NCI-H1930 (cell line): ENCODE measurements at places on chromosomes 1 and 21.

DNA sequence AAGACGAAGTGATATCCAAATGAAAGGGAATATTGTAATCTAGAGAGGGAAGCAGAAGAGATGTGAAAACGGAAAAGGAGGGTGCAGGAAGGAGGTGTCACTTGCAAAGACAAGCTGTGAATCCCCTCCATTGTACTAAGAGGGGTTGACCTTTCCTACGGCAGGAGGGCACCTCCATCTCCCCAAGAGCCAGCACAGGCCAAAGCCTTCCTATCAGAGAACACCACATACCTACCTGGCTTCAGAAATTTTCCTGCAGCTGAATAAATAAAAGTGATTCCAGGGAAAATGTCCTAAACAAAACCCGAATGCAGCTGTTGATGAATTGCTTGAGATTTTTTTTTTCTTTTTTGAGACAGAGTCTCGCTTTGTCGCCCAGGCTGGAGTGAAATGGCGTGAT is 14.3 kb downstream of the KANK4 start:
- DNase-seq = no peak

DNA sequence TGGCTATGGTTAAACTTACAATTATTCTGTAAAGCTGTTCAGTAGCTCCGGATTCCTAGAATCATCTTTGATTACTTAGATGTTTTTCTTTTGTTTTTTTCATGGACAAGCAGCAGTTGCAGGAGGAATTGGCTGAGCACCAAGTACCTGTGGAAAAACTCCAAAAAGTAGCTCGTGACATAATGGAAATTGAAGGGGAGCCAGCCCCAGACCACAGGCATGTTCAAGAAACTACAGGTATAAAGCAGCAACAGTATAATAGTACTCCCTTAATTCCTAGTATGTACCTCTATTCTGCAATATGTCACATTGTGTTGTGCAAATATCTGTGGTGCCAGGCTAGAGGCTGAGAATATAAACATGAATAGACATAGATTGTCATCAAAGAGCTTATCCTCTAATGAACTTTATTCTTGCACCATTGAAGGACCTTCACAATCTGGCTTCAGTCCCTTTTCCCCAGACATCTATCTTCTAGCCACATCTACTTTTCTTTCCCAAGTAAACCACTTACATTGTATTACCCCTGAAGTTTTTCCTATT is 132.3 kb upstream of the BMP8A start:
- no peak for DNase-seq

DNA sequence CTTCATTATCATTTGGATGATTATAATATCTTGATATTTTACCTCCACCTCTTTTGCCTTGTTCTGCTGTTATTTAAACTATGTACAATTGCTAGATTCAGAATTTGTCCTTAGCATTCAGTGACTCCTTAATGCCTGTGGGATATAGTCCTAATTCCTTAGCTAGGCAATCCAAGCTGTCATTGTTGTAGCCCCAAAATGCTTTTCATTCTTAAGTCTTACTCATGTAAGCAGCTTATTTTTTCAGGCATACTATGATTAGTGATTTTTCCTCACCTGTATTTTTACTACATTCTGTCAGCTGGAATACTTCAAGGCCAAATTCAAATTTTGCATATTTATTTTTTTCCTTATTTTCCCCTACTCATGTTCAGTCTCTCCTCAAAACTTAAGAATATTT is 13.4 kb downstream of the PKN2 start:
- no peak for DNase-seq

- no peak for DNase-seq
These were observed 15.5 kb downstream of the DIPK1A start for GRCh38 chr1:92945748-92946270.

- DNase-seq = no peak
These were observed 33.5 kb downstream of the XCL1 start for GRCh38 chr1:168609741-168610510.

DNA sequence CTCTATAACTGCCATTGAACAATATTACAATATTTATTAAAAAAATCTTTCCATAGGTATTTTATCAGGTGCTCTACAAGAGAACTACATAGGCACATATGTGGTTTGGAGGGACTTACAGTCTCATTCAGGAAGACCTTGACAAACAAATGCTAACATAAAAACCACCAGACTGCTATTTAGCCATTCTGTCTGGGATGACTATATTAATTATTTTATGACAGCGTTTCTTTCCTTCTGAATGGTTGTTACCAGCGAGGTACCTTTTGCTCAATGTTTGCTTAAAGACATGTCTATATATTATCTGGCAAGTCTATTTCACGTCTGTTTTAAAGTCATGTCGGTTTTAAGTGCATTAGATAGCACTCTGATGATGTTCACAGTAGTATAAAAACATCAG is 69.7 kb downstream of the RUNX1 start:
- DNase-seq = no peak

DNA sequence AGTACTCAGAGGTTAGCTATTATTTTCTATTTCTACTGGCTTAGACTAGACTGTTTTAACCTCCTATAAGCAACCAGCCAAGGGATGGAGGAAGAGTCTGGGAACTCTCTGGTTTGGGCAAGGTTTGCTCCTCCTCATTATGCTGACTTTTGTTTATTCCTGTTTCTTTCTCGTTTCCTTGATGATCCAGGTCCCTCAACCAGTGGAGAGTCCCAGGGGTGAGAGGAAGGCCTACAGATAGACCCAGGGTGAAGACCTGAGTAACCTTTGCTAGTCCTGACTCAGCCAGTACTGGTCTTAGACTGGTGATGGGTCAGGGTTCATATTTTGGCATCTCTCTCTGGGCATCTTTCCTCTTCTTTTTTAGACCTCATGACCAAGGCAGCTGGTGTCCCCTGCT is 5.4 kb downstream of the TUFT1 start:
- DNase-seq = no peak

DNA sequence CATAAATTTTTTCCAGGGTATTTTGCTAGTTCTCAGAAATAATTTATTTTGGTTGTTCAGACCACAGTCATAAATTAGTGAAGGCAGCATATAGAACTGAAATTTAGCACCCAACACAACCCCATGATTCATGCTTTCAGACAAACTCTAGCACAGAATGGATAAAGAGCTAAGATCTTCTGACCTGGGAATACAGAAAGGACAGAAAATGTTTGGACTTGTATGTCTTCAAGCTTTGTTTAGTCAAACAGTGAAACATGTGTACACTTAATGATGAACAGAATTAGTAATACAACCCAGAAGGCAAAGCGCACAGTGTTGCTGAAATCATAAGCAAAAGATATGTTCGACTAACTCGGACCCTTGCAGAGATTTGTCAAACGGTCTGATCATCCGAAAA is 205.6 kb downstream of the APP start:
- DNase-seq = no peak

DNA sequence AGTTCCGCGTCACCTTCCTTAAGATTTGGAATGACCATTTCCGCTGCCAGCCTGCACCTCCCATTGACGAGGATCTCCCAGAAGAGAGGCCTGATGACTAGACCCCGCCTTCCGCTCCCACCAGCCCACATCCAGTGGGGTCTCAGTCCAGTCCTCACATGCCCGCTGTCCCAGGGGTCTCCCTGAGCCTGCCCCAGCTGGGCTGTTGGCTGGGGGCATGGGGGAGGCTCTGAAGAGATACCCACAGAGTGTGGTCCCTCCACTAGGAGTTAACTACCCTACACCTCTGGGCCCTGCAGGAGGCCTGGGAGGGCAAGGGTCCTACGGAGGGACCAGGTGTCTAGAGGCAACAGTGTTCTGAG is 9.8 kb downstream of the MYBPH start:
- DNase-seq = no peak

- DNase-seq = no peak
These were observed 93.2 kb upstream of the KCTD3 start for GRCh38 chr1:215473943-215474342.

DNA sequence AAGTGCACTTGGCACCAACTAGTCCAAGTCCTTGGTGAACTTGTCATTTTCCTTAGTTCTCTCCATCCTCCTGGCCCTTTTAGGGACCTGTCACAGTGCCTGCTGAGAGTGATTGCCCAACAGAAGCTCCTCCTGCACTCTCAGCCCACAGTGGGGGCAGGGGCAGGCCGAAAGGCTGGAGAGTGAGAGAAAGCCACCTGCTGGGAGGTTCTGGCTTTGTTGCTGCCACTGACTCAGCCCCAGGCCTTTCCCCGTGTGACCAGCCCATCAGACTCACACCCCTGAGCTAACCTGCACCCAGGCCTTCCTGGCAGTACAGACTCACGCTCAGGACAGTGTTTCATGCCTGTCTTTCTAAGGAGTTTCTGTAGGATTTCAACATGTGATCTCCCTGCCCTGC is 17.1 kb upstream of the PROK1 start:
- DNase-seq = no peak

DNA sequence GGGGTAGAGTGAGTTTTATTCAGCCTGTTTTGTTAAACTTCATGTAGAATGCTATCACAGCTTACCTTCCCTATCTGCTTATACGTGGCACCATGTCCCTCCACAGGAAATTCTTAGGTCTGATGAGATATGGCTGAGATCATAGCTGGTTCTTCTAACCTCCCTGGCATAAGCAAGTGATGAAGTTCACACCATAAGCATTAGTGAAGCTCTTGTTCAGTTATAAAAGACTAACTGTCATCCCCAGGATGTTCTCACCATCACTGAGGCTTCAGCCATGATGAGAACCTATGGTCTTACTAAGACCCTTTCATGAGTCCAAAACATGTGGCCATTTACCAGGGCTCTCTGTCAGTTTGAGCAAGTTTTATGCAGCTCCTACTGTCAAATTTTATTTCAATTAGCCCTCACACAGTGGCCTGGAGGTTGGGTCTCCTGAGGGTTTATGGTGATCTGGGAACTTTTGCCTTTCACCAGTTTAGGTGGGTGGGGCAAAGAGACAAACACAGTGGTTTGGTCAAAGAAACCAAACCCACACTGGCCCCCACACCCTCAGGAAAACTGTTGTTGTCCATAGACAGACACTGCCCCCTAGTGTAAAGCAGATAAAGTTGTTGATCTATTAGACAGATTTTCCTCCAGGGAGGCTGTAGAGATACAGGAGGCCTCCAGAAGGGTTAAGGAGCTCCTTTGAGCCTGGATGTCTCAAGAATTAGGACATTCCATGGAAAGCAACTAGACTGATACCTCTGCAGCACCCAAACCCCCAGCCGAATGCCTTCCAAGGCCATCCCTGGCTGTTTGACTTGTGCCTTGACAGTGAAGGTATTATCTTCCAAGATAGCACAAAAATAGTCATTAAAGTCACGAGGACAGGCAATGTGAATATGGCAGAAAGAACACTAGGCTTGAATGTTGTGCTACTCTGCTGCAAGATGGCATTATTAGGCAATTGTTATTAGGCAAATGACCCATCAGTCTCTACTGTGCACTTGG is 5.0 kb downstream of the SLC22A15 start:
- DNase-seq = peak; percentile 49

- DNase-seq = no peak
These were observed 264.5 kb downstream of the MRPL39 start for GRCh38 chr21:25342816-25343215.

GRCh38 chr21:35508139-35508888 is 459.2 kb upstream of the RUNX1 start:
- DNase-seq = no peak

DNA sequence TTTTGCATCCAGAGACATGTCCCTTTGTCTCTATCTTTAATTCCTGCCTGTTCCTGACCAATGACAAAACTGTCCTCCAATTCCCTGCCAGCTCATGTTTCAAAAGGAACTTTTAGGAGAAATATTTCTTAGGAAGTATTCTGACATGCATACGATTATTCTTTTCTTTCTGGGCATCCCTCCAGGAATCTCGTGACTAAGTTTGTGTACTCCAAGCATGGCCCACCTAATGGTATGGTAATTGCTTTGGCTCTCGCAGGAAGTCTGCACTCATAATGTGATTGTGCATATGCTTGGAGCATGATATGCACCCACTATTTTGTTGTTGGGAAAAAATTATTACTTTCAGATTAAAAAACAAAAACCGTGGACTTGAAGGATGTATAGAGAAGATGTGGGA is 256.4 kb downstream of the PRDM2 start:
- DNase-seq = no peak

DNA sequence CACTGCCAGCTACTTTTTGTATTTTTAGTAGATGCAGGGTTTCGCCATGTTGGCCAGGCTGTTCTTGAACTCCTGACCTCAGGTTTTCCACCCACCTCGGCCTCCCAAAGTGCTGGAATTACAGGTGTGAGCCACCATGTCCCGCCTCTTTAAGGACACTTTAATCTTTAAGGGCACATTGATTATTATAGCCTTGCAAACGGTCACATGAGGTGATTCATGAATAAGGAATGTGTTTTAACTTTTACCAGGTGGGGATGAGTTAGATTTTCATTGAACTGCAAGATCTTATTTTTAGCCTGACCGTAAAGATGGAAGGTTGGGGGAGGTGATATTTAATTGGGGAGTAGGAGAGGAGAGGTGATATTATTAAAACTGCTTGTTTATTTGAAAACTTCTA is 61.9 kb downstream of the TBCE start:
- DNase-seq = no peak

GRCh38 chr21:28867401-28867800 is 125.3 kb downstream of the LTN1 start:
- DNase-seq = no peak

- no peak for DNase-seq
These were observed 56.4 kb downstream of the AHCTF1 start for GRCh38 chr1:246875041-246876026.

DNA sequence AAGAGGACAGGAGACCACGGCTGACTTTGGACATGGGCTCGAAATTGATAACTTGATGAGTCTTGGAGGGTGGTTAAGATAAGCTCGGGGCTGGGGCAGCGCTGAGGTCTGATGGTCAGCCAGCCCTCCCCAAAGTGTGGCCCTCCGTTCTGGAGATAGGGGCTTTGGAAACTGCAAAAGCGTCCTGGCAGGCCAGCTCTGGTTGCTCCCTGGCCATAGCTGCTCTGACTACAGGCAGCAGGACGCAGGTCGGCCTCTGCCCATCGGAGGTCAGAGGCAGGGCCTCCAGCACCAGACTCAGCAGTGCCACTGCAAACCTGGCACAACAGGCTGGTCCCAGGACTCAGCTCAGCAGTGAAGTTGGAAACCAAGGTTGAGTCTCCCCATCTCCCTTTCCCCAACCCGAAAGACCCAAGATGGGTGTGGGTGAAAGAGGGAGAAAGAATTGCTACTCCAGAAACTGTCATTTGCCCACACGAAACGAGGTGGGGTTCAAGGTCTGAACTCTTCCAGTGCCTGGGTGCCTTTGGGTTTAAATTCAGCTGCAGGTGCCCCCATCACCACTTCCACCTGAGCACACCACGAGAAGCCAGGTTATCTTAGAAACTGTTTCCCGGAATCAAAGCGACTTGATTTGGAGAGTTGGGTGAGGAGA is 4.8 kb downstream of the SIM2 start:
- DNase-seq = no peak

GRCh38 chr1:245704341-245704740 is 549.6 kb downstream of the KIF26B start:
- DNase-seq = no peak

GRCh38 chr1:91732291-91733107 is 153.5 kb downstream of the TGFBR3 start:
- no peak for DNase-seq

DNA sequence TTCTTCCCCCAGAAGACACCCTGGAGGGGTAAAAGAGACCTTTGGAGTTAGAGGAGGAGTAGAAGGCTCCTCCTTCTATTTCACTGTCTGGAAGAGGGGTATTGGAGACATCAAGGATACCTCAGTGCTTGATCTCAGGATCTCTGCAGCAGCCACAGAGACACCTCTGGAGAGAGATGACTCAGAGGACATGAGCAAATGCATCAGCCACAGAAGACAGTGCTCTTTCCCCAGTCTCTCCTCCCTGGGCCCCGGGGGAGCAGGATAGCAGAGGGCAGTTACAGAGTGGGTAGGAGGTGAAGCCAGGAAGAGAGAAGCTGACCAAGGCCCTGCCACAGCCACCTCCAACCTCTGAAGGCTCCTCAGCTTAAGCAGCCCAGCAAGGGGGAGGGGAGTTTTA is 15.3 kb upstream of the TEDDM1 start:
- DNase-seq = no peak
